ENCODE measurements at places on chromosomes 7 and 10.

DNA sequence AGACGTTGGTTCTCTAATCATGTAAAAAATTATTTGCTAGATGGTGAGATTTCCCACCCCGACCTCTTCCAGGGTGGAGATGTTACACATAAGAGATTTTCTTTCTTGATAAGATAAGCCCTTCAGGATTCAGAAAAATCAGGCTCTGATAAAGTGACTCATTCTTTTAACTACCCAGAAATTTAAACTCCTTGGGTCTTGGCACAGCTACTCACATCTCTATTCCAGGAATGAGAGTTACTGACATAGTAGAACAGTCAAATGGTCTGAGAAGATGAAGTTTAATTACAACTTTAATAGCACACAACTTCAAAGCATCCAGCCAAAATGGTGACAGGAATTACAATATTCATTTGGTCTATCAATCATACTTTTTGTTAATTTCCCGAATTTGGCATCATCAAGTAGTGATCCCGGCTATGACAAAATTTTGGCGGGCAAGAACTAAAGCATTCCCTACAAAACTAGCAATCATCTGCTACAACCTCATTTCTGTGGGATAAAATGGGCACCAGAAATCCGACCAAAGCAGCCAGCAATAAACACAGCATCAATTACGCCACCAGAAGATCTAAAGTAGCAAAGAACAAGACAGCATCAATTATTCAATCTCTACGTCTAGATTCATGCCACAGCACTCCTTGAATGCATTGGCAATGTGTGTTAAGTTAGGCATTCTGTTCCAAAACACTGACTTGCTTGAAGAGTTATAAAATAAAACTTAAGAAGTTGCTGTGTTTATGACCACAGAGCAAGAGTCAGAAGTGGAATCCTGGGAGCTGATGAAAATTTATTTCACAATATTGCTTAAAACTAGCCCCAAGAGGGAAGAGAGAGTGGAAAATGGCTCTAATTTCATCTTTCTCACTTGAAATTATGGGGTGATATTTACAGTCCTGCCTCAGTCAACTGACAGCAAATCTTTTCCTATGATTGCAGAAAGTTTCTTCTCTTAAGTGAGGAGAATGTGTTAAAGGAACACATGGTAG lies 565.7 kb upstream of the ANKRD30A start:
- no peak for DNase-seq

DNA sequence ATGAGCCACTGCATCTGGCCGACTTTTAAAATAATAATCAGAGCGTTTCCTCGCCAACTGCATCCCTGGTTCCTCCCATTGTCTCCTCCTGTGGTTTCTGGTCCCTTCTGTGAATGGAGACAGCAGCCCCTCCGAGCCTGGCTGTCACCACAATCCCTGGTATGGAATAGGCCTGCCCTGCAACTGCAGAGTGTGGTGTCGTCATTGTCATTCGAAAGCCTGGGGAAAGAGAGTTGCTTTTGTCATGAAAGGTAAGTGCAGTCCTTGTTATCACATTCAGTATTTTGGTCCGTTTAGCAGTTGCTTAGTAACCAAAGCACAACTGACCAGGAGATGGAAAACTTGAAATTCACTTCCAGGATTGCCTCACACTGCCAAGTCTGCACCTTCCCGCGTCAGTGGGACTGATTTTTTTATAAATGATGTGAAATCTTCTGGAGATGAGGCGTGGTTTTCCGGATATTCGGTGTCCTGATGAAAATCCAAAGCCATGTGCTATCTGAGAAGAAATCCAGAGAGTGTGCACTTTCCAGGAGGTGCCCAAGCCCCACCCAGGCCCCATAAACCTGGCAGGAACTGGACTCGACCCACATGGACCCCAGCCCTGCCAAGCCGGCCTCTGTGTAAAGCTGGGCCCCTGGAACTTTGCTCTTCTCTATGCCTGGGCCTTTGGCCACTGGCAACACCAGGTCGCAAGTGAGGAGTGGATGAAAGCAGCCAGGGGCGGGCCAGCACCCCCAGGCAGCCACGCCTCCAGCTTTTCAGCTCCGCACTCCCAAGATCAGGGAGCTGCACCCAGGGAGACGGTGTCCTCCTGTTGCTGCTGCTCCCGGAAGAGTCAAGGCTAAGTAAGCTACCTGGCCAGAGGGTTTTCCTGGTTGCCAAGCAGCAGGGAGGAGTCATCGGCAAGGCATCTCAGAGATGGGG lies 133.7 kb upstream of the SH2B2 start:
- no peak for DNase-seq

- no peak for DNase-seq
Observed at GRCh38 chr7:125118444-125118843, 188.8 kb upstream of the POT1 start.

DNA sequence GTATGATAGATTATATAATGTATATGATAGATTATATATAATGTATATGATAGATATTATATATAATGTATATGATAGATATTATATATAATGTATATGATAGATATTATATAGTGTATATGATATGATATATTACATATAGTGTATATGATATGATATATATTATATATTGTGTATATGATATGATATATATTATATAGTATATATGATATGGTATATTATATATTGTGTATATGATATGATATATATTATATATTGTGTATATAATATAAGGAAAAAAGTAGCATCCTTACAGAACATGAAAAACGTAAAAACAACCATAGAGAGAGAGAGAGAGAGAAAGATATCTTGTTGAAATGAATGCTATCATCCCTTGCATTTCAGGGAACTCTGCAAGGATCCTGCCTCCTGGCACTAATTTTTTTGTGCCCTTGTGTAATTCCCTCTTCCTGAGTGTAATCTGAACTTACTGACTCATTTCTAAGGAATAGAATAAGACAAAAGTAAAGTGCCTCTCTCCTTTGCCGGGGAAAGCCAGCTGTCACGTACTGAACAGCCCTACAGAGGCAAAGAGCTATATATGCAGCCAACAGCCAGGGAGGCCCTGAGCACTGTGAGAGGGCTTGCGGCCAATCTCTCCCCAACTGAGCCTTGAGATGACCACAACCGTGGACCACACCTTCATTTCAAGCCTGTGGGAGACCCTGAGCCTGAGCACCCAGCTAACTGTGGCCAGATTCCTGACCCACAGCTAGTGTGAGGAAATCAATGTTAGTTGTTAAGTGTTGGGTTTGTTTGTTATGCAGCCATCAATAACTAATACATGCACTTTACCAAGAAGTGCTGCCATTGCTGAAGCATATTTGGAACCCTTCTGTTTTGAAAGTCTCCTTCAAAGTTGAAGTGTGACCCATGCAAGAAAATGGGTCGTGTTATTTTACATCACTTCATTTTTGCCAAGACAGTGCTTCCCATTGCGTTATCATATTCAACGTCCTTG lies 61.1 kb upstream of the EZH2 start:
- DNase-seq = no peak

GRCh38 chr10:86342111-86342863 lies 24.3 kb downstream of the GRID1 start:
- DNase-seq = no peak

DNA sequence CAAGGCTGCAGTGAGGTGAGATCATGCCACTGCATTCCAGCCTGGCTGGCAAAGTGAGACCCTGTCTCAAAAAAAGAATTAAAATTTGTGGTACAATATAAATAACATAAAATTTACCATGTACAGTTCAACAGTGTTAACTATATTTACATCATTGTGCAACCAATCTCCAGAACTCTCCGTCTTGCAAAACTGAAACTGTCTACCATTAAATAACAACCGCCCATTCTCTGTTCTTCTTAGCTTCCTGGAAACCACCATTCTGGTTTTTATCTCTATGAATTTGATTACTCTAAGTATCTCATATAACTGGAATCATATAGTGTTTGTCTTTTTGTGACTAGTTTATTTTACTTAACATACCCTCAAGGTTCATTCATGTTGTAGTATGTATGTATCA lies 167.6 kb downstream of the AUTS2 start:
- no peak for DNase-seq

GRCh38 chr7:130152493-130153210 lies 52.6 kb downstream of the TMEM209 start:
- no peak for DNase-seq

DNA sequence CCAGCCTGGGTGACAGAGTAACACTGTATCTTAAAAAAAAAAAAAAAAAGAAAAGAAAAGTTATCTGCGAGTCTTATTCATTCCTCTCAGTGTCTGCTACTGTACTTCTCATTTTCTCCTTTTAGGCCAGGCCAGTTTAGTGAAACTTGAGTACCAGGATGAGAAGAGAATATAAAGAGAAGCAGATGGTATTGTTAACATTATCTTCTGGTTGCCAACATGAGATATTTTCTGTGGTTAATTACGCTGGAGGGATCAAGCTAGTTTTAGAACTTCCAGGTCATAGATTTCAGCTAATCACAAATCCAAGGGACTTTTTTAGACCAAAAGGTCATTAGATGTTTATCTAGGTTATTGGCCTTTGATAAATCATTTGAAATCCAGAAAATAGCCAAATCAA lies 252.6 kb upstream of the SMIM30 start:
- DNase-seq = no peak

DNA sequence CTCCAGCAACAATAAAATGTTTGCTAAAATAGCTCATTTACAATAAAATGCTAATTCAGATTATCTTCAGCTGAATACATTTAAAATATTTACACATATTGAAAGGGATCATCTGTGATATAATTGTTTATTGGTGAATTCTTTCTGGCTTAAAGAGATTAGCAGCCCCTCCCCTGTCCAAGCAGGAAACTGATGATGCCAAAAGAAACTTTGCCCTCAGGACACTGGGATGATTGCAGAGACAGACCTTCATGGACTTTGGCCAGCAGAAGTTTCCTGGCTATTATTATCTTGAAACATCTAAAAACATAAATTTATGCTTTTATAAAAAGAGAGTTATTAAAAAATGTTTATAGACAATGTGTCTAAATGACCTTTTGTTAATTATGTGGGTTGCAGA lies 764.9 kb upstream of the MBL2 start:
- no peak for DNase-seq

DNA sequence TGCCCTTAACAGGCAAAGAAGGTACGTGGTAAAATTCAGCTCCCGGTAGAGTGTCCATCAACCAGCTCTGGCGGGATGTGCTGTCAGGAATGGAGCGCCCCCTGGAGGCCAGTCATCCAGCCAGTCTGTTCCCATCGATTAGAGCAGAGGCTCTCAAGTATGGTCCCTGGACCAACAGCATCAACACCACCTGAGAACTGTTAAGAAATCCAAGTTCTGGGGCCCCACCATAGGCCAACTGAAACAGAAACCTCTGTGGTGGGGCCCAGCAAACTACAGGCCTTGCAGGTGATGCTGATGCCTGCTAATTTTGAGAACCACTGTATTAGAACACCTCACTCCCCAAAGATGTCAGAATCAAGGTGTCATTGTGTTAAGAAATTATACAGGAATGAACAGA lies 109.2 kb downstream of the DPY19L1 start:
- DNase-seq = no peak

DNA sequence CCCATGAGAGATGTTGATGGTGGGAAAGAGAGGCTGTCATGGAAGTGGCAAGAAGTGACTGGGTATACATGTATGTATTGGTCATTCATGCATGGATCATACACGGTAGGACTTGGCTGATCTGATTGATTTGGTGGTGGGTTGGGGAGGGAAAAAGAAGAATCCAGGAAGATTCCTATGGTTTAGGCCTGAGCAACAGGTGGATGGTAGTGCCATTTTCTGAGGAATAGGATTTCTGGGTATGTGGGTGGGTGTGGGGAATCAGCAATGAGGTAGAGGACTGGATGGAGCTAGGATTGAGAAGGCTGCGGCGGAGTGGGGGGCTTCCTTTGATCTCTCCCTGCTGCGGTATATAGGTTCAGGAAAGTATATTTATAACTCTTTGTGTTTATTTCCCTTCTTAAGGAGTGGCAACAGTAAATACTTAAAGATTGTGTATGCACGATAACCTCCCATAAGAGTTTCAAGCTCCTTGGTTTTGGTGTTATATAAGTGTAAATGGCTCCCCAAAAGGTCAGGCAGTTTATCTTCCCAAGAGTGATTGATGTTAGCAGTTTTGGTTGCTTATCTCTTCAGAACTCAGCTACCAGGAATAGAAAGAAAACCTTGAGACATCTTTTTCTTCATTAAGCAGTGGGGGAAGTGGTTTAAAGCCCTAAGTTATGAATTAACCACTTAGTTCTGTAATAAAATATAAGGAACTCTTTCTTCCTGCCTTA lies 100.1 kb downstream of the LSMEM1 start:
- no peak for DNase-seq
